H54 (cell line): ENCODE measurements at places on chromosomes 5 and 9.

DNA sequence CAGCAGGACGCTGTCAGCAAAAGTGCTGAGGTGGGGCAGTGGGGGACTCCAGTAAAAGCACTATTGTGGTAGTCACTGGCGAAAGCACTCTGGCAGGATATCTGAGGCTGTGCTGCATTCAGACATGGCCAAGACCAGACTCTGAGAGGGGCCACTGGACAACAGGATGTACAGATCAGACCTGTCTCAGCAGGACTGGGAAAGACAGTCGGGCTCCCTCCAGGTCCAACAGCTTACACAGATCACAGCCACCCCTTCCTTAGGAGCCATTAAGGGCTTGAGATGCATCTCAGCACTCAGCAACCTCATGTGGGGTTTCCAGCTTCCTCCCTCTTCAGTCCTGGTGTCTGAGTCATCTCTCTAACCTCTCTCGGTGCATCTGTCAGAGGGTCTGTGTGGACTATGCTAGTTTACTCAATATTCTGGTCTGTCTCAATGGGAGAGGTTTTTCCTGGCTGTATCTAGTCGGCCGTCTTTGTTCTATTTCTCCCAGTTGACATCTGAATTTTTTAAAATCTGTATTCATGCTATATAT is 154.5 kb downstream of the CWC27 start:
- DNase-seq: no peak

- no peak for DNase-seq
Measured at GRCh38 chr9:129988607-129989361, 54.2 kb downstream of the FNBP1 start.

DNA sequence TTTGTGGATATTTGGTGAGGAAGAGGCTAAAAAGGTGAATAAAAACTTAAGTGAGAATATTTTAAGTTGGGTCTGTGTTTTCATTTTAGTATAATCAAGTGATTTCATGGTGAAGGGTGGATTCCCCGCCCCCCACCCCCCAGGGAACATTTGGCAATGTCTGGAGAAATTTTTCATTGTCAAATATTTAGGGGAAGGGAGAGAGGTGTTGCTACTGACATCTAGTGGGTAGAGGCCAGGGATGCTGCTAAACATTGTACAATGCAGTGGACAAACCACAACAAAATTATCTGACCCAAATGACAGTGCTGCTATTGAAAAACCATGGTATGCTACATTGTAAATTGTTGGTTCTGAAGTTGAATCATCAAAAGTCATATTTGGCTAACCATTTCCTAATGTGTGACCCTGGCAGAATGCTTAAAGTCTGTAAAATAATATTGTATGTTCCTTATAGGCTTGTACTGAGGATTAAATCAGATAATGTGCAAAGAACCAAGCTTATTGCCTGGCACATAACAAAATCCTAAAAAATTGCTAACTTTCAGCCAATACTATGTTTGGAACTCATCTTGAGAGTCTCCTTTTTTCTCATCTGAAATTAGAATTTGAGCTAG is 5.6 kb downstream of the C5orf24 start:
- DNase-seq: no peak

- DNase-seq: no peak
Measured at GRCh38 chr9:82295181-82295580, 306.6 kb downstream of the SPATA31D1 start.

- DNase-seq: no peak
Measured at GRCh38 chr5:14199902-14200301, 56.8 kb downstream of the TRIO start.

- no peak for DNase-seq
Measured at GRCh38 chr5:171386006-171386671, 1.5 kb upstream of the NPM1 start.

DNA sequence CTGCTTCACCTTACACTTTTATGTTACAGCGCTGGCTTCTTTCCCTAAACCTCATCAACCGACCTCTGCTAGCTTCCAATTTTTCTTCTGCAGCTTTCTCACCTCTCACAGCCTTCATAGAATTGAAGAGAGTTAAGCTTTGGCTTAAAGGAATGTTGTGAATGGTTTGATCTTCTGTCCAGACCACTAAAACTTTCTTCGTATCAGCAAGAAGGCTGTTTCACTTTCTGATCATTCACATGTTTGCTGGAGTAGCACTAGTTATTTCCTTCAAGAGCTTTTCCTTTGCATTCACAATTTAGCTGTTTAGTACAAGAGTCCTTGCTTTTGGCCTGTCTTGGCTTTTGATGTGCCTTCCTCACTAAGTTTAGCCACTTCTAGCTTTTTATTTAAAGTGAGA is 49.5 kb downstream of the NR3C1 start:
- no peak for DNase-seq

GRCh38 chr5:136769900-136770684 is 404.7 kb upstream of the TRPC7 start:
- peak; percentile 54 for DNase-seq

- DNase-seq: no peak
Measured at GRCh38 chr5:148623741-148624140, 30.6 kb downstream of the HTR4 start.
